ENCODE measurements at places on chromosomes 2 and 18.

GRCh38 chr2:157061799-157062198, 195.7 kb upstream of the GALNT5 start:
- no peak for DNase-seq

GRCh38 chr2:36069074-36069473, 286.5 kb upstream of the CRIM1 start:
- no peak for DNase-seq

GRCh38 chr2:28588292-28588670, 92.4 kb downstream of the PLB1 start:
- peak; percentile 19 for DNase-seq

- no peak for DNase-seq
Measured at GRCh38 chr18:10518595-10519255, 7.1 kb upstream of the NAPG start.

- DNase-seq, result no peak
Measured at GRCh38 chr2:8115456-8115855, 566.4 kb upstream of the ID2 start.

DNA sequence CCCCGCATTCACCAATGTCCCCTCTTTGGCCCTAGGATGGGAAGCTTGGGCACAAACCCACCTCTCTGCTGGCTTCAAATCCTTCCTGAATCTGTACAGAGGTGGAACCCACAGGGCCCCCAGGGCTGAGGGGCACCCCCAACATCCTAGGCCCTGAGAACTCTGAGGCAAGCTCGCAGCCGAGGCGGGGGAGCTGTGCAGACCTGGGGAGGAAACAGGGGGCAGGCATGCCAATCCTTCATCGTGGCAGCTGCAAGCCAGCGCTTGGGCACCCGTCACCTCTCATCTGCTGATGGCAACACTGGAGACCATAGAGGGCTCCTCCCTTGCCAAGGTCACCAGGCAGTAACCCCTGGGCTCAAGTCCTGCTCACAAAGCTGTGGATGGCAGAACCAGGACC, 10.8 kb downstream of the ECEL1 start:
- no peak for DNase-seq

DNA sequence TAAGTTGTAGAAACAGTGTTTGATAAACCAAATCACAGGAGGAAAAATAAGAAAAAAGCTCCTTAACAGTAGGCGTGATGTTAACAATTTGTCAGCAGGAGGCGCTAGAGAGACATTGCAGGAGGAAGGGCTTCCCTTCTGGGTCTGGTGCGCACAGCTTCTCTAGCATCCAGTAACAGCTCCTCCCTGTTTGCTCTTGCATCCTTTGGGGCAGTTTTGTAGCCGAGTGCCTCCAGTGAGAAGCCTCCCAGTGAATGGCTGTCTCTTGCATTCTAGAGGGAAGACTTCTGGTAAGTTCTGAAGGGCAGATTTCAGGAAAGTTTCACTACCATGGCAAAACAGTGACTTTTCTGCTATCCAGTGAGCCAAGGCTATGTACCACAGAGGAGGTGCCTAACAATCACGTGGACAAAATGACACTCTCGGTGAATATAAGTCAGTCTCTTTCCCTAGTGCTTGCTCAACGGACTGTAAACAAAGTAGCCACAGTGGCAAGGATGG, 9.5 kb upstream of the ZNF396 start:
- DNase-seq, result peak; percentile 54

DNA sequence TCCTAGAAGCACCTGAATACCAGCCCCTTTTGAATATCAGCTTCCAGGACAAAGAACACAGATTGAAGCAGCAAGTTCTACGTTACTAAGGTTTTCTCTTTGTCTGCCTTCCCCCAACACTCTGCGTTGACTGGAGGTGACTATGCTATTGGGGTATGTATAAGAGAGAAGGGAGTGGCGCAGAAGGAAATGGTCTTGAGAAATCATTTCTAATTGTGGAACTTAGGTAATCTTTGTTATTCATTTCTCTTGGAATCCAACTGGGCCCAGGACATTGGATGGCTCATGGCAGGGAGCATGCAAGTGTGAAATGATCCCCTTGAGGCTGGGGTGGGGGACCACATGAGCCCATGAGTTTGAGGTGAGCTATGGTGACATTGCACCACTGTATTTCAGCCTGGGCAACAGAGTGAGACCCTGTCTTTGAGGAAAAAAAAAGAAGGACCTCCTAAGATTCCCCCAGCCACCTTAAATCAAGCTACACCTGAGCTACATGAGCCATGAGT, 29.7 kb downstream of the XDH start:
- DNase-seq, result no peak

GRCh38 chr2:171154348-171154747, 6.3 kb downstream of the TLK1 start:
- no peak for DNase-seq

- DNase-seq, result no peak
Measured at GRCh38 chr2:624096-624495, 53.1 kb downstream of the TMEM18 start.

DNA sequence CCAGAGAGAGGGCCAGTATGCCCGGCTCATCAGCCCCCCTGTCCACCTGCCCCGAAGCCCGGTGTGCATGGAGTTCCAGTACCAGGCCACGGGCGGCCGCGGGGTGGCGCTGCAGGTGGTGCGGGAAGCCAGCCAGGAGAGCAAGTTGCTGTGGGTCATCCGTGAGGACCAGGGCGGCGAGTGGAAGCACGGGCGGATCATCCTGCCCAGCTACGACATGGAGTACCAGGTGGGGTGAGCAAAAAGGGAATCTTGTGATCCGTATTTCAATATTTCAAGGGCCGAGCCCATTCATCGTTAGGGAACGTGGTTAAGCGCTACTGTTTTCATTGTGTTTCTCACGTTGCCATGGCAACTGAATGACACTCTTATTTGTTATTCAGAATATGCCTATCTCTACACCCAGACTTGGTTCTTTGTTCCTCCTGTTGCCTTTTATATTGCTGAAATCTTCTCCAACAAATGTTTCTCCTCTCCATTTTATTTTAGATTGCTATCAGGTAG, 81.5 kb downstream of the NRP2 start:
- peak; percentile 51 for DNase-seq

DNA sequence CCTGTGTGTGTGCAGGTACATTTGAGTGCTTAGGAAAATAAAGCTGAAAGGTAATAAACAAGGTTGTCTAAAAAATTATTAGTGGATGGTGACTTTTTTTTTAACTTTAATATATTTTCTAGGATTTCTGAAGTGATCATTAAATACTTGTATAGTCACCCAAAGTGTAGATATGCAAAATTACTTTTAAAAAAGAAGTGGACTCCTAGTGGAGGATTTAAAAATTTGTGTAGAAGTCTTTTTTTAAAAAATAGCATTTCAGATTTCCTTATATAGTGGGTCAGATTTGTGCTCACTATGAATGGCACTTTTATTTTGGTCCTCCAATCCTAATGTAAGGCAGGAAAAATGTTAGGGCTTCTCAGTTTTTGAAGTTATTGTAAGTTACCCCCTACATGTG, 3.9 kb downstream of the GORASP2 start:
- no peak for DNase-seq

DNA sequence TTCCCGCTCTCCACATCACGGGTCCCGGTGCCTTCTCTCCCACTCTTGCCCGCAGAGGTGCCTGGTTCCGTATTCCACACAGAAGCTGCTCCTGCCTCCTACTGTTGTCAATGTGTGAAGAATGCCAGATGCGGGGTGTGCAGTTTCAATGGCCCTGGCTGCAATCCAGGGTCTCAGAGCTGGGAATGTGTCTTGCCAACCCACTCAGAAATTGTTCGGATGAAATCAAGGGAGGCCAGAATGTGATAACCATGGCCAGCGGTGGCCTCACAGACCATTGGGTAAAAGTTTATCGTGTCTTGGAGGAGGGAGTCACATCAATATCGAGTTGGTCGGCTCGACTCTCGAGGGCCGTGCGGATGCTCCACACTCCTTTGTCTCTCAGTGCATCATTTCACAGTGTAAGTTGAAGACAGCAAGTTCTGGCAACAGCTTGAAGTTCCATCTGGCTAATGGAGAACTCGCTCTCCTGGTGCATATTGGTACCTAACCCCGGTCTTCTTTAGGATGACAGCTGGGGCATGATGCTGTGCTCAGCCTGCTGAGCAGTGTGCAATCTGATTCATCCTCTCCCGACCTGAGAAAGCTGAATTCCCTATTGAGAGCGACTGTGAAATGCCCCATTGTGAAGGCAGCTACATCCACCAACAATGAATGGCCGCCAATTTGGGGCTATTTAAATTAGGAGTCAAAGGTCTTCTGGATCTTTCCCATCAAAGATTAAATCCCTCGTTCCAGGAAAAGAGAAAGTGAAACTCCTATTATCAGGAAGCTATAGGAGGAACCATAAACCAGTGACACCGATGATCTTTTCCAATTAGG, 389.0 kb downstream of the SOX11 start:
- DNase-seq, result no peak

DNA sequence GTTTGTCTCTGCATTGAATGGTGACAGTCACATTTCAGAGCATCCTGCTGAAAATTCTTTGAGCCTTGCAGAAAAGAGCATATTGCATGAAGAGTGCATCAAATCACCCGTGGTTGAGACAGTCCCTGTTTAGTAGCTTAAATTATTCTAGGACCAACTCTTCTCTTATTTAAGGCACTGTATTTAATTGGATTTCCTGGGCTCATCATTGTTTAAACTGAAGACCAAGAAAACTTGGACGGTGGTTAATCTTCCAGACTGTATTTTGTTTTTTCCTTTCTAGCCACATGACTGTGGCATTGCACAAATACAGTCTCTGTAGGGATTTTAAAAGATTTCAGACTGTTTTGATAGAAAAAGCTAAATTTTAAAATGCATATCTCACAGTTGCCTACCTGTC, 114.4 kb downstream of the GALNT3 start:
- DNase-seq, result no peak

DNA sequence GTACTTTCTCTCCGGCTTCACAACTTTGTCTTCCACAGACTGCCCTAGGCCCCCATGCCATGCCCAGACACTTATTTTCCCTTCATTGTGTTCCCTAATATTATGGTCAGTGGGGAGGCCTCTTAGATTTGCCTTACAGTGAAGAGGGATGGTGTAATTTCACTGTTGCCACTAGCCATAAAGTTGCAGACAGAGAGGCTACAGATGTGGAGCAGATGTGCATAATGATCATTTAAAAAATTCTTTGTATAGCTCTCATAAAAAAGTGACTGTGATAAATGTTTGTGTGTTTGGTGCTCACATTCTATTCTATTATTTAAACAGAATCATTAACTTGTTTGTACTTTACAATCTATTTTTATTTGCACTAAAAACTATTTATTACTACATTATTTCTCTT, 67.5 kb upstream of the FN1 start:
- no peak for DNase-seq

DNA sequence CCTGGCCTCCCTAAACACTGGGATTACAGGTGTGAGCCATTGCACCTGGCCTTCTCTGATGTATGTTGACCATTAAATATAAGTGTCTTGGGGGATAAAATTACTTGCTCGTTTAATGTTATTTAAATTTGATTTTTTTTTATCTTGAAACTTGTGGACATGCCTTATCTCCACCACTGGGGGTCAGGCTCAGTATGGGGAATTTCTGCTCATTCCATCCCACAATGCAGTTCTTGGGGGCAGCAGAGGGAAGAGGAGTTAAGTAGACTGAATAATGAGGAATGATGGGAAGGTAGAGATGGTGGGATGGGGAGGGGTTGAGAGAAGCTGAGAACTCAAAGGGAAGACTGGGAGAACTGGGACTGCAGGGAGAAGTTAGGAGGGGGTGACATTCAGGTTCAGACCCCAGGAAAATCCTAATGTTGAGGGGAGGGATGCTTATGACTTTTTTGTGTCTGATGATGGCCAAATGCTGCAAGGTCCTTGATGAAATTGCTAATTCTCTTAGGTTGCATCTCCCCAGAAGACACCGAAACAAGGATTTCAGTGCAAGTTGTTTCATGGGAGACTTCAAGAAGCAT, 174.2 kb downstream of the MIB1 start:
- DNase-seq, result no peak

- no peak for DNase-seq
Measured at GRCh38 chr2:178674122-178674521, 133.1 kb downstream of the TTN start.

- DNase-seq, result no peak
Measured at GRCh38 chr2:182920631-182921056, 54.2 kb upstream of the FRZB start.

- no peak for DNase-seq
Measured at GRCh38 chr18:46335534-46336101, 231.4 kb downstream of the HAUS1 start.

GRCh38 chr2:9256570-9257043, 50.0 kb downstream of the ASAP2 start:
- no peak for DNase-seq

- DNase-seq, result no peak
Measured at GRCh38 chr2:218033590-218034496, 31.0 kb upstream of the TNS1 start.

- no peak for DNase-seq
Measured at GRCh38 chr18:57437402-57437765, 2.2 kb downstream of the ONECUT2 start.

DNA sequence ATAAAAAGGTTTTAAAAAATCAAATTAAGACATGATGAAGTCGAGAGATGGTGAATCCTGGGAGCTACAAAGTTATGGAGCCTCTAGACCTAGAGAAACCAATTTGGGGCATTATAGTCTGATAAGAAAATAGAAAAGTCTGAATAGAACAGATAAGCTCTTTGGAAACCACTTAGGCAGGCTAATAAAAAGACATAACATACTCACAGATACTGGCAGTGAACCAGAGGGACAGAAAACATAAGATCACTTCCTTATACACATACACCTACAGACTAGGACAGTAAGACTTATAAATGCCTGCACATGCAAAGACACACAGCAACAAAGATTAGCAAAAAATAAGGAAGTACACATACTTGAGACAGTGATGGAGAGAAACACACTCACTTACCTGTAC, 20.0 kb downstream of the SMC6 start:
- DNase-seq, result no peak

DNA sequence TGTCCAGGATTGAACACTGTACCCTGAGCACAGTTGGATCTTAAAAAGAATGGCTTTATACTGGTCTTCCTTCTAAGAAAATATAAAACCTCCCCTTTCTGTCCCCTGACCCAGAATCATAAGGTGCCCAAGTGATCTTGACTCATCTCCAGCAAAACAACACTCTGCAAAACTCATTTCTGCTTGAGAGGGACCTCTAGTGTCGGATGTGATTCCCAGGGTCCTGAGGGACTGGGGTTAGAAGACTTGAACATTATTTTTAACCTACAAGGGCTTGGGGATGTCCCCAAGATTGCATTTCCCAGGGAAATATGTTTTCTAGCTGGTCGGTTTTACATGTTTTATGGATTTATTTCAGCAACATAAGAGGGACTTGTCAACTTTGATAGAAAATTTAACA, 1318.5 kb upstream of the CELF4 start:
- no peak for DNase-seq

DNA sequence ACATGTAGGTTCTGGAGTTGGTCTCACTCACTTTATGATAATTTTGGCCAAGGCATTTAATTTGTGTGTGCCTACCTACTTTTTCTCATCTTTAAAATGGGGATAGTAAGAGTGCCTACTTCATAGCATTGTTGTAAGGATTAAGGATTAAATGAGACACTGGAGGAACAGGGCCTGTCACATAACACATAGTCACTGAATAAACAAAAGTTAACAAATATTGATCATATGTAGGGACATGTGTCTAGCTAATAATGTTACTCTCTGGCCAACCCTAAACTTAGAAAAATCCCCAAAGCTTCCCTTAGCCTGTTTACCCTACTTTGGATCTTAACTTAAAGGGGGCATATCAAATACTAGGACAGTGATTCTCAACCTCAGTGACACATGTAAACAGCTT, 169.9 kb downstream of the MYO1B start:
- DNase-seq, result no peak
